ENCODE measurements at places on chromosomes 7 and 10.

- DNase-seq = no peak
Measured at GRCh38 chr10:24790073-24790472, 66.4 kb upstream of the ARHGAP21 start.

GRCh38 chr7:106768324-106768751 is 96.7 kb upstream of the PIK3CG start:
- no peak for DNase-seq

GRCh38 chr7:129719980-129720732 is 108.6 kb downstream of the NRF1 start:
- no peak for DNase-seq

GRCh38 chr7:69773535-69774225 is 175.4 kb downstream of the AUTS2 start:
- DNase-seq = no peak

- peak; percentile 43 for DNase-seq
Measured at GRCh38 chr7:4245866-4246470, 436.1 kb upstream of the FOXK1 start.

GRCh38 chr7:25754333-25754732 is 397.7 kb upstream of the NFE2L3 start:
- DNase-seq = no peak

- DNase-seq = no peak
Measured at GRCh38 chr7:99553039-99553438, 1.1 kb upstream of the FAM200A start.

Measured in retina (tissue), 1 donor.